ENCODE measurements at places on chromosomes 12 and 14.

- no peak for DNase-seq
These were observed 1.2 kb downstream of the SART3 start for GRCh38 chr12:108559748-108560147.

- no peak for DNase-seq
These were observed 8.4 kb upstream of the PGF start for GRCh38 chr14:74963705-74964271.

DNA sequence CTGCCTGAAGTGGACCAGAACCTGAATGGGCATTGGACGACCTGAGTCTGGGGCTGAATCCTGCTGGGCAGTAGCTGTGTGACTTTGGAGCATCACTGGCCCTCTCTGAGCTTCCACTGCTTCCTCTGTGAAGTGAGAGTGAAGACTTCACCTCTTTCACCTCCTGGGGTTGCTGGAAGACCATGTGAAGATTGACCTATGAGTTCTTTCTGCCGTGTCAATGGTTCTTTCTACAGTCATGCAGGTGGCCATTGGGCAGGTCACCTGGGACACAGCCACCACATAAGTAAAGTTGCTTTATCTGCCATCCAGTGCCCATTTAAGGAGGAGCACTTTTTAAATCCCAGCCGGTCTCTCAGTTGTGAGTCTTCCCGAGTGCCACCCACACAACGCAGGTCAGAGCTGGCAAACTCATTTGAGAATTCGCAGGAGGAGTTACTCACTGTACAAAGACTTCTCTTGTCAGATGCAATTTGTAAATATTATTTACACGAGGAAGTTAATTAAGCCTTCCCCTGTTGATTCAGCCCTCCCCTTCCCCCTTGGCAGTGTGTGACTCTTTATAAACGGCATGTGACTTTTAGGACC lies 74.8 kb upstream of the TCL1B start:
- no peak for DNase-seq

GRCh38 chr14:48568688-48569087 lies 893.3 kb upstream of the MDGA2 start:
- DNase-seq = no peak

DNA sequence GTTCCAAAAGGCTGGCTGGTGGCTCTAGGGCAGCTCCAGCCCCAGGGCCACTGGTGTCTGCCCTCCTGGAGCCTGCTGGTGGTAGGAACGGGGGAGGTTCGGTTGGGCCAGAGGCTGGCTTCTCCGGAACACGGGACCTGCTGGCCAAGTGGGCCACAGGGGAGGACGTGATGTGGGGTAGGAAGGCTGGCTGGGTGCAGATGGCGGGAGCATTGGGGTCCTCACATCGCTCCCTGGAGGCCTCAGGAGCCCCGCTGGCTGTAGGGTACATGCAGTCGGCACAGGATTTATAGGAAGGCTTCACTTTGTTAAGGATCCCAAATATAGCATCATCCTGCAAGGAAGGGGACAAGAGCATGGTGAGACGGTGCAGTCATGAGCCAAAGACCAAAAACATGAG lies 57.6 kb upstream of the CORO1C start:
- DNase-seq = no peak
